ENCODE measurements at places on chromosomes 16 and 17.

GRCh38 chr16:12484426-12484825 lies 319.3 kb downstream of the CPPED1 start:
- DNase-seq: no peak

- DNase-seq: no peak
These were observed 716.6 kb upstream of the CDH8 start for GRCh38 chr16:62752854-62753253.

- DNase-seq: no peak
These were observed 9.4 kb downstream of the RPAIN start for GRCh38 chr17:5429191-5429887.

- DNase-seq: no peak
These were observed 183.9 kb downstream of the C16orf95 start for GRCh38 chr16:87133112-87133850.

- no peak for DNase-seq
These were observed 22.2 kb upstream of the PIK3R6 start for GRCh38 chr17:8889458-8890210.
